ENCODE measurements at places on chromosomes 4 and X.

DNA sequence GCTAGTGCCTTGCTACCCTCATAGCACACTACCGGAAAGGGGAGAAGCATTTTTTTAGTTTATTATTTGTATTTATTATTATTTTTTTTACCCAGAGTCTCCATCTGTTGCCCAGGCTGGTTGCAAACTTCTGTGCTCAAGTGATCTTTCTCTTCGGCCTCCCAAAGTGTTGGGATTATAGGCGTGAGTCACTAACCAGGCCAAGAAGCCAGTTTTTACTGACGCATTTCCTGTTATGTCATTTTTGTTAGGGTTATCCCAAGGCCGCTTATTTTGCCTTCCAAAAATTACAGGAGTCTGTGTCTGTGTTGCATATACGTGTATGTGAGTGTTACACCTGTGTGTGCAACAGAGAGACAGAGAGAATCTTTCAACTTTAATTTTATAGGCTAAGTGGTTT lies 404.5 kb downstream of the GBA3 start:
- no peak for DNase-seq

DNA sequence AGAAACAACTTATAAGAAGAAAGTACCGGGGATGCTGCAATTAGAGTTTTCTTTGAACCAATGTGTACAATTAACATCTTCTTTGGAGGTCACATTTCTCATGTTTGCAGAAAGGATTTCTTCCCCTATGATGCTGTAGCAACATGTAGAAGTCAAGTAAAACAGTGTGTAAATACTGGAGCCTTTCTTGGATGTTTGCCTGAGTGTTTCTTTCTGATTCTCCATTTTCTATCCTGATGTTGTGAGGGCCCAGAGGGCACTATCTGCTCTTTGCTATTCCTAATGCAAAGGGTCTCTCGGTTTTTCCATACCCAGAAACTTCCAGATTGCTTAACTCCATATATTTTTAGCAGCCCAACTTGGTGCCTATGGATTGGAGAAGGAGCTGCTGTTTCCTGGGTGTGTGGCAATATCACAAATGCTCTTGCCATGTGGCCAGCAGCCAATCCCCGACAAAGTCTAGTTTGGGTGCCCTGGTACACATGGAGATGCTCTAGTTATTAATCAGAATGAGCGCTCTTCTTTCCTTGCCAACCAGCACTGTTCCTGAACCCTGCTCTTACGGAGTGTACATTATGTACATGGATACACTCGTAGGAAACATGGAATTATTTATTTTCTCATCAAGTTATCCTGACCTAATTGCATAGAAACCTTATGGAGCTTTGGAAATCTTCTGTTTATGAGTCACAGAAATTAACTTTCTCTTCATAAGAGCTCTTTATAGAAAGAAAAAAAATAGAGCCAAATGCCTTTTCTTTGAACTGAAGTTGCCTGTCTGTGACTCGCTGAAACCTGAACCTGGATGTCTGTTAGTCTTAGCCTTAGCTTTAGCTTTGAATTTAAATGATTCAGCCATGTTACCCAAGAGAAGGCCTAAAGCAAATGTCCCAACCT lies 67.0 kb upstream of the GPC4 start:
- DNase-seq = no peak

- DNase-seq = peak; percentile 7
Measured at GRCh38 chrX:12814420-12814819, 23.2 kb downstream of the PRPS2 start.

- no peak for DNase-seq
Measured at GRCh38 chr4:22190855-22191254, 242.3 kb upstream of the KCNIP4 start.

GRCh38 chrX:48474127-48474526 lies 1.9 kb upstream of the FTSJ1 start:
- no peak for DNase-seq

- DNase-seq = no peak
Measured at GRCh38 chr4:88090898-88091297, 67.5 kb downstream of the ABCG2 start.

DNA sequence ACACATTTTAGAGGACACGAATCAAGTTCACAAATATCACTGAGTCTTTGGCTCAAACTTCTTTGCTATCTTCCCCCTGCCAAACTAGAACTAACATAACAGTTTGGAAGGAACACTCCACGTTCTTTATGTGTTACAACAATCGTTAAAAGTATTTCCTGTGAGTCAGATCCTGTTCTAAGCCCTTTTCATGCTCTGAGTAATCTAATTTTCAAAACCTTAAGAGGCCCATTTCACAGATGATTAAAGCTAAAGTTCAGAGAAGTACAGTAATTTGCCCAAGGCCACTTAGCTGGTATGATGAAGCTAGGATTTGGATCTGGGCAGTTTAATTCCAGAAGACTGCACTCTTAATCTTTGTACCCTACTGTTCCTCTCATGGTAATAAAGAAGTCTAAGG lies 854.4 kb upstream of the INTU start:
- DNase-seq = no peak

DNA sequence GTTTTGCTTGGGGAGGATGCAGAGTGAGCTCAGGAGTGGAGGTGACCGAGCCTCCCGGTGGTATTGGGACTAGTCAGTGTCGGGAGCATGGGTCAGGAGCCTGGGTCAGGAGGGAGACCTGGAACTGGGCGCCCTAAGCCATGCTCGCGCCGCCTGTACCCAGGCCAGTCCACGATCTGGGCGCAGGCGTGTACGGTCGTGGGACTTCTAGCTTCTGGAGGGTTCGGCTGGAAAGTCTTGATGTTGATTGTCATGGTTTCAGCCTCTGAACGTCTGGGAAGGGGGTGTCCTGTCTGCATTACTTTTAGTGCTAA lies 244 bp downstream of the EIF2S3 start:
- DNase-seq = no peak

DNA sequence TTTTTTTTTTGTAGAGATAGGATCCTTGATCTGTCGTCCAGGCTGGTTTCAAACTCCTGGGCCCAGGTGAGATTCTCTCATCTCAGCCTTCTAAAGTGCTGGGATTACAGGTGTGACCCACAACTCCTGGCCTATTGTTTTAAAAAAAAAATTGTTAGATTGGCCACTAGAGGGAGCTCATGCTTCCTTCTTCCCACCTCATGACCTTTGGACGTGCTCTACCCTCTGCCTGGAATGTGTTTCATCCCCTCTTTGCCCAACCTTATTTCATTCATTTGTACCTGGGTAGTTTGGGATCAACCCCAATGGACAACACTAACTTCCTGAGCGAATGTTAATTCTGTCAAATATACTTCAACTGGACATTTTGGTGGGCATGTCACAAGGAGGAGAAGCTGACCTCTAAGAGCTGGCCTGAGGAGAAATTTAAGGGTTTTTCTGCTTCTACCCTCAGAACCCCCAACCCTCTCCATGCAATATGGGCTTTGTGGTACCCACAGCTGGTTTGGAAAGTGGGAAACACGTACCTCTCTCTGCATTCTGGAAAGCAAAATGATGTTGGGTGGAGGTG lies 6.4 kb downstream of the PPEF2 start:
- no peak for DNase-seq

DNA sequence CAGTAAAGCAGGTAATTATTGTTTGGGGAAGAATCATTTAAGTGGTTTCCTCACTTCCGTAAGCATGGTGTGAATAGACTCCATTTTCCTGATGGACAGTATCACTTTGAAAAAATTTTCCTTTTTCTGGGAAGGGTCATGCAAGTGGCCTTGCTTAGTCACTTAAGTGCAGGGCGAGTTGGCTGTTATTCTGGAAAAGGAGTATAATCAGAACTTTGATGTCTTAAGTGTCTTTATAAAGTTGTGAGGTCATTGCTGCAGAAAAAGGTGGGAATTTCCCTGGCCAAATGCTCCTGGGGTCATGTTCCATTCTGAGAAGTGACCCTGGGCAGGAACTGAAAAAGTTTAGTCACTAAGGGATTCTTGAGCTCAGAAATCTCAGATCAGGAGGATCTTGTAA lies 146.1 kb upstream of the OTUD4 start:
- no peak for DNase-seq

DNA sequence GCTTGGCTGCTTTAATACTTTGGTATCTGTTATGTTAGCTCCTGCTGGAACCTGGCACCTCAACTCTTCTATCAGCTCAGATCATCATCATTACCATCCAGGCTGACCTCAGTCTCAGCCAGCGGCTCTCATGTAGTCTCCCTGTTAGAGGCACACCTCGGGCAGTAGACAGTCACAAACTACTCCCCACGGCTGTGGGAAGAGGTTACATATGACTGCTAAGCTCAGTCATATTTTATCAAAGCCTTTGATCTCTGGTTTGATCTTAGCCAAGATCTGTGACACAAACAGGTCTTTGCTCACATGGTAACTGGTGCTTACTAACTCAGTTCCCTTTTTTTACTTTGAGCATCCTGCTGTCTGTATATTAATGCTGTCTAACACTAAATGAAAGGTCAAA lies 384.9 kb downstream of the CENPC start:
- DNase-seq = no peak

All from stimulated activated CD4-positive, alpha-beta T cell treated with anti-CD3 and anti-CD28 coated beads, Interleukin-4, amount 100 ng/mL, for 1 hour (primary cell).